AG09319 (cell line): ENCODE measurements at places on chromosomes 5 and 9.
A peak's percentile ranks its signal among the peaks of the same experiment; 100 is the strongest.

- DNase-seq: peak; percentile 42
Measured at GRCh38 chr9:130448035-130448624, 3.4 kb downstream of the ASS1 start.

DNA sequence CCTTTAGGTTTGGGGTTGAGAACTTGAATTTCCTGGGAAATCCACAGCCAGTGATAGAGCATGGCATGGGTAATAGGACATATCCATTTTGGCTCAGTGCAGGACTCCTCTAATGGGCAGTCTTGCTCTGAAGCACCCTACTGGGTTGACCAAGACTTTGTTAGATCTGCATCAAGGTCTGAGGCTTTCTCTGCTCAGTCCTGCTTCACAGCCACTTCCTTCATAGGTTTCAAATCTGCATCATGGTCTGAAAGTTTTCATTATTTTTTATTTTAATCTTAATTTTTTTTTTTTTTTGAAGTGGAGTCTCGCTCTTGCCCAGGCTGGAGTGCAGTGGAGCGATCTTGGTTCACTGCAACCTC, 36.5 kb downstream of the KIF2A start:
- DNase-seq: no peak

- DNase-seq: peak; percentile 69
Measured at GRCh38 chr9:129225815-129226214, 47.8 kb upstream of the IER5L start.

- no peak for DNase-seq
Measured at GRCh38 chr5:170614065-170614490, 110.3 kb downstream of the KCNIP1 start.

- no peak for DNase-seq
Measured at GRCh38 chr5:160089531-160089930, 29.7 kb downstream of the PWWP2A start.

DNA sequence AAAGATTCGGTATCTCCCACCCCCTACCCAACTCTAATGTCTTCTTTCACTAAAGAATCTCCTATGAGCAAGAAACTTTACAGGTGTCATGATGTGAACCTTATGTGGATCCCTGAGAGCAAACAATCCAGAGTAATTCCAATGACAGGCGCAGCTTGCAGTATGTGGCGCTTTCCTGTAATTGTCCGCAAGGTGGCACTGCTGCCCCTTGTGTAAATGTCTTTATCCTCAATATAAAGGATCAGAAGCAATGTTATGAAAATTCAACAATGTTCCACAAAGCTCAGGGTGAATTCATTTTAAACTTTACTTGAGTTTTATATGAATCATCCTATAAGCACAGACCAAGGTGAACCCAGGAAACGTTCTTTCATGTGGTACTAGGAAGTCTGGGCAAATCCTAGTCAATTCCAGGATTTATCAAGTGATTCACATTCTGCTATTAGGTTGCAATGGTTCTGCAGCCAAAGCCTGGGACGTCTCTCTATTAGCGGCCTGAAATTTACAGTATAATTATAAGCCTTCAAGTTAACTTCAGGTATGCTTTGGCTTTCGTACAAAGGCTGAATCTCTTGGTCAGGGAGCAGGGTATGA, 113.7 kb downstream of the TRPM6 start:
- DNase-seq: peak; percentile 49

DNA sequence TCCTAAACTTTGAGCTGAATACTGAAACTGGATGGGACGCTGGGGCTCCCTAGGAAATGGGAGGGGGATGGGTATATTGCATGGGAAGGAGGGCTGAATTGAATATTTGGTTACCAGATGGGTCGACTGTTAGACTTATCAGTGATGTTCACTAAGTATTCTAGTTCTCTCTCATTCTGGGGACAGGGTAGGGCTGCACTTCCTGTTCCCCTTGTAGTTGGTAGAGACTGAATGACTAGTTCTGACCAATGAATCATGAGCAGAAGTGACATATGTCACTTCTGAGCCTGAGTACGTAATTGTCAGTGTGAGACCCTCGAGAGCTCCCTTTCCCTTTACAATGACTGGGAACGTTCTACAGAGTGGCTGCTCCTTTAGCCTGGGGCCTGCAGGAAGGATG, 55.5 kb upstream of the DMRT1 start:
- no peak for DNase-seq

- DNase-seq: no peak
Measured at GRCh38 chr5:57176350-57176857, 2.5 kb downstream of the GPBP1 start.

- DNase-seq: no peak
Measured at GRCh38 chr5:72621576-72621975, 114.4 kb upstream of the ZNF366 start.

GRCh38 chr9:70043285-70043684, 363 bp upstream of the MAMDC2 start:
- no peak for DNase-seq
